ENCODE measurements at places on chromosomes 3 and 15. TPM values are rescaled to one million over a fixed set of nuclear protein-coding genes. Genes with fewer than 3 reads are reported as not detected.

Gene PPM1L
- 3.8 TPM for total RNA-seq

Gene HTR3E
- not detected for total RNA-seq

Gene CA12
- not detected for total RNA-seq

Gene EFCC1
- total RNA-seq: 0.14 TPM

Gene NRROS
- 17.0 TPM for total RNA-seq

Gene SERPINI2
- total RNA-seq: not detected

Gene GXYLT2
- not detected for total RNA-seq

Gene IL16
- 284 TPM for total RNA-seq

GRCh38 chr15:59965741-59966140 is 38.4 kb upstream of the FOXB1 start:
- H3K27me3 ChIP-seq: no peaks in the 10 kb centered on the region
- H3K4me3 ChIP-seq: no peak overlapping the region
- H3K4me1 ChIP-seq: peaks cover 4% of the 10 kb centered on the region
- DNase-seq: no peak
- peaks cover 26% of the 10 kb centered on the region for H3K36me3 ChIP-seq
- no peak overlapping the region for H3K27ac ChIP-seq

DNA sequence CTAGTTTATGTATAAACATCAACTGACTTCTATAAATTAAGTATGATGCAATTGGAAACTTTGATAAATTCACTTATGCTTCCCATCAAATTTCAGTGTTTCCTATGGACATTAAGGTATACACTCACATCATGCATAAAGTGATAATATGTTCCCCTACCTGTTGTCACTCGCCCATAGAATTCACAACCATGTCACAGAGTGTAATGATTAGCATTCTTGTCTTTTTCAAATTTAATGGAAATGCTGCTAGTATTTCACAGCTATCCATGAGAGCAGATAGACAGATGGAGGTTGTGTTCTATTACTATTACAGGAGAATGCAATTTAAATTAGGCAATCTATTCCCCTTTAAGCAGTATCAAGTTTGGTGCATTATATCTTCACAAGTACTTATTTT is 984 bp downstream of the PLSCR4 start:
- H3K4me3 ChIP-seq: peak overlapping the region; percentile 81
- DNase-seq: no peak

DNA sequence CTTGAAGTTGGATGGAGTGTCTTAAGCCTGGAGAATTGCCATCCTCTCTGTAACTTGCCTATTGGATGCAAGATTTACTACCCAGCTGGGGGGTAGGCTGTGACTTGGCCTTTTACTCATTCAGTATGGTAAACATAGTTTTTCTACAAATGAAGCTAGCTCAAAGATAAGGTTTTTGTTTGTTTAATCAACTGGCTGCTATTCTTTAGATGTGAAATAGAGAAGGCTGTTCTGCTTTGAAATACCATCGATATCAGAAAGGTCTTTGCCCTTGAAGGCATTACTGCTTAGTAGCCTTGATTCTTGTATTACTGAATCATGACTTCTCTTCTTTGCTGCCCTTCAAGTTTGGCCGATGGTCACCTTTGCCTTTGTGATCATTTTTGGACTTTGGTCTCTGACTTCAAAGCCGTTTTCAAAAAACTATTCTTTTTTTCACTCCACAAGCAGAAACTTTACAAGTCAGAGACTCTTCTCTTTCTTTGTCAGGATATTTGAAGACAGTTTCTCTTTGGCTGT is 83.1 kb downstream of the GAP43 start:
- no peaks in the 10 kb centered on the region for H3K36me3 ChIP-seq
- H3K27ac ChIP-seq: no peak overlapping the region
- H3K27me3 ChIP-seq: peaks cover 29% of the 10 kb centered on the region
- H3K4me1 ChIP-seq: no peaks in the 10 kb centered on the region
- H3K4me3 ChIP-seq: no peak overlapping the region

DNA sequence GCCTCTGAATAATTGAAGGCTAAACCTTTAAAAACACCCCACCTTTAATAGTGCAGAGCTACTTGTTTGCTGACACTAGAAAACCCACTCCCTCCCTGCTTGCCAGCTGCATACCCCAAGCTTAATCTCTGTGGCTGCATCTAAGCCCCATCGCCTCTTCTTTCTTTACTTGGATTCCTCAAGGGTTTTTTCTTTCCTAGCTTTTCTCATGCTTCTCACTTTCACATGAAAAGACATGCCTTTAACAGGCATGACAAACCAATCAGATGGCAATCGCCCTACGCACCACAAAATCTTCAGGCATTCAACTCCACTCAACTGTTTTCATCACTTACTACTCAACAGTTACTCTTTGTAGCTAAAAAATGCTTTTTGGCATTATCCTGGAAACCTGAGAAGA is 77.5 kb downstream of the PLD1 start:
- no peaks in the 10 kb centered on the region for H3K36me3 ChIP-seq
- no peak for DNase-seq
- no peak overlapping the region for H3K4me3 ChIP-seq
- no peaks in the 10 kb centered on the region for H3K4me1 ChIP-seq

GRCh38 chr15:89333959-89334509 is 590 bp downstream of the POLG start:
- peaks cover 34% of the 10 kb centered on the region for H3K36me3 ChIP-seq
- peak overlapping the region; percentile 70 for H3K27ac ChIP-seq
- peak overlapping the region; percentile 86 for H3K4me3 ChIP-seq
- peaks cover 5% of the 10 kb centered on the region for H3K27me3 ChIP-seq
- H3K4me1 ChIP-seq: peaks cover 55% of the 10 kb centered on the region

- no peaks in the 10 kb centered on the region for H3K36me3 ChIP-seq
- H3K4me3 ChIP-seq: no peak overlapping the region
- H3K27ac ChIP-seq: no peak overlapping the region
- H3K4me1 ChIP-seq: no peaks in the 10 kb centered on the region
- peaks cover 4% of the 10 kb centered on the region for H3K27me3 ChIP-seq
Observed at GRCh38 chr3:29335438-29335837, 54.6 kb downstream of the RBMS3 start.

GRCh38 chr15:76844096-76844495 is 61.0 kb downstream of the SCAPER start:
- peaks cover 18% of the 10 kb centered on the region for H3K36me3 ChIP-seq
- DNase-seq: no peak
- no peak overlapping the region for H3K4me3 ChIP-seq
- H3K27ac ChIP-seq: no peak overlapping the region
- peaks cover 9% of the 10 kb centered on the region for H3K4me1 ChIP-seq
- no peaks in the 10 kb centered on the region for H3K27me3 ChIP-seq

DNA sequence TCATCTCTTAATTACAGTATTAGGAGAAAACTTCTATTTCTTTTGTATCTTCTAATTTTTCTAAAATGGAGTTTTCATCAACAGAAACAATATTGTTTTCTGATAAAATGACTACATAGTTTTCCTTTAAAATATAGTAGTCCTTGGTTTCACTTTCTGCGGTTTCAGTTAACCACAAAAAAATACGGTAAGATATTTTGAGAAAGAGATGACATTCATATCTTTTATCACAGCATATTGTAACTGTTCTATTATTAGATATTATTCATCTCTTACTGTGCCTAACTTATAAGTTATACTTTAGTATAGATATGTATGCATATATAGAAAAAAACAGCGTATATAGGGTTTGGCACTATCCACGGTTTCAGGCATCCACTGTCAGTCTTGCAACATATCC is 2.3 kb downstream of the B4GALT4 start:
- DNase-seq: no peak
- H3K27me3 ChIP-seq: no peaks in the 10 kb centered on the region
- H3K4me1 ChIP-seq: peaks cover 45% of the 10 kb centered on the region
- H3K36me3 ChIP-seq: peaks cover 30% of the 10 kb centered on the region
- H3K4me3 ChIP-seq: peak overlapping the region; percentile 60
- no peak overlapping the region for H3K27ac ChIP-seq

- no peak for DNase-seq
- H3K27me3 ChIP-seq: peaks cover 34% of the 10 kb centered on the region
Observed at GRCh38 chr15:73467758-73468157, 24.8 kb downstream of the REC114 start.

DNA sequence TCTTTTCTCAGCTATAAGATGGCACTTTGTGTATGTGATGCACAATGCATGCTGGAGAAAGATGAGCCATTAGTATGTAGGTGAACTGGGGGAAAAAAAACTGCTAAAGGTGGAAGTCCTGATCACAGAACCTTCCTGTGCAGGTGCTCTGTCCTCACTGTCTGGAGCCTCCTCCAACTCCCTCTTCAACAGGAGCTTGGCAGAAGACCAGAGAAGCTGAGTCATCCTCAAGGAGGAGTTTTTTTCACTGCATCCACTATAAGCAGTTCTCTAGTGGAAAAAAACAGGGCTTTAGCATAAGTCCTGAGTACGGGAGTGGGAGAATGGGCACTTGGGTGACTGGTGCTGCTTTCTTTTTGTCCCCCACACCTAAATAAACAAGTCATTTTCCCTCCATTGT is 168.4 kb upstream of the CADPS start:
- no peak for DNase-seq
- H3K4me3 ChIP-seq: no peak overlapping the region
- no peaks in the 10 kb centered on the region for H3K36me3 ChIP-seq
- H3K27ac ChIP-seq: no peak overlapping the region
- no peaks in the 10 kb centered on the region for H3K27me3 ChIP-seq

- DNase-seq: no peak
- peaks cover 3% of the 10 kb centered on the region for H3K36me3 ChIP-seq
- H3K4me3 ChIP-seq: no peak overlapping the region
- peaks cover 7% of the 10 kb centered on the region for H3K27me3 ChIP-seq
Observed at GRCh38 chr3:14764331-14765059, 54.3 kb upstream of the FGD5 start.

DNA sequence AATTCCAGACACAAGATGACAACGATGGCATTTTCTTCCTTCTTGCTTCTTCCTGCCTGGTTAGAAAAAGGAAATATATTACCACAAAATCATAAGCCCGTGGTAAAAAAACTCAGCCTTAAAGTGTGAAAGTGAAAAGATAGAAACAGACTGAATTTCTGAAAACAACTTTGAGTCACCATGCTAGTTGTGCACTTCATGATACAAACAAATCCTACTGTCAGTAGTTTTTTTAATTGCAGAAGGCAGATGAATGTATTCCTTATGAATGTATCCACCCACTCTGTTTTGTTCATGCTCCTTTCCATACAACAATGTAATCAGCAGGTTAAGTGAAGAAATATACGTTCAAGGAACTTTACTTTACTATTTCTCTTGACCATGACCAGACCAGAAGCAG is 1144.7 kb downstream of the OTOL1 start:
- no peaks in the 10 kb centered on the region for H3K4me1 ChIP-seq
- no peaks in the 10 kb centered on the region for H3K27me3 ChIP-seq
- H3K36me3 ChIP-seq: no peaks in the 10 kb centered on the region
- no peak overlapping the region for H3K27ac ChIP-seq
- DNase-seq: no peak

- DNase-seq: no peak
- no peaks in the 10 kb centered on the region for H3K4me1 ChIP-seq
- H3K27ac ChIP-seq: no peak overlapping the region
- no peak overlapping the region for H3K4me3 ChIP-seq
- H3K27me3 ChIP-seq: no peaks in the 10 kb centered on the region
Observed at GRCh38 chr15:76678766-76679165, 226.4 kb downstream of the SCAPER start.

DNA sequence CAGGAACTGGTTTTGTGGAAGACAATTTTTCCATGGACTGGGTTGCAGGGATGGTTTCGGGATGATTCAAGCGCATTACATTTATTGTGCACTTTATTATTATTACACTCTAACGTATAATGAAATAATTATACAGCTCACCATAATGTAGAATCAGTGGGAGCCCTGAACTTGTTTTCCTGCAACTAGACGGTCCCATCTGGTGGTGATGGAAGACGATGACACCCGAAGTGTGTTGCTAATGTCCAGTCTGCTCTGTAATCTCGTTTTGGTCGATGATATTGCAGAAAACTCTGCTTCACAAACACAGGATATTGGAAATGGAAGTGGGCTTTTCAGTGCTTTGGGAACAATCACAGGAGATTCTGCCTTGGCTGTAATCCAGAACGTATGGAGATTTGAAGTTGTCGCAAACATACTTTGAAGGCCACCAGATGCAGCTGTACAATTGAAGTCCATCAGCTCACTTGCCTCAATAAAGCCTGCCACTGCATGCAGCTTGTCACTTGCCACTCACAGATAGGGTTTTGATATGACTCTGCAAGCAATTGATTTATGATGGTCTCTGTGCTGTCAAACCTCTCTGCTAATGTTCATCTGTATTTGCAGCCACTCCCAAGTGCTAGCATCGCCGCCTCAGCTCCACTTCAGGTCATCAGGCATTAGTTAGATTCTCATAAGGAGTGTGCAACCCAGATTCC is 141.7 kb downstream of the TJP1 start:
- H3K4me1 ChIP-seq: no peaks in the 10 kb centered on the region
- no peak for DNase-seq
- H3K36me3 ChIP-seq: no peaks in the 10 kb centered on the region
- peaks cover 12% of the 10 kb centered on the region for H3K27me3 ChIP-seq
- H3K4me3 ChIP-seq: no peak overlapping the region

GRCh38 chr15:59013246-59013873 is 25.9 kb downstream of the RNF111 start:
- peaks cover 16% of the 10 kb centered on the region for H3K36me3 ChIP-seq
- DNase-seq: no peak
- no peaks in the 10 kb centered on the region for H3K27me3 ChIP-seq
- H3K4me3 ChIP-seq: no peak overlapping the region
- H3K4me1 ChIP-seq: peaks cover 6% of the 10 kb centered on the region
- H3K27ac ChIP-seq: no peak overlapping the region
